ENCODE measurements at places on chromosomes 16 and 17.

GRCh38 chr17:82822281-82822680 is 17.5 kb downstream of the ZNF750 start:
- no peak for DNase-seq

- no peak for DNase-seq
These were observed 70.3 kb downstream of the YPEL2 start for GRCh38 chr17:59401725-59402124.

DNA sequence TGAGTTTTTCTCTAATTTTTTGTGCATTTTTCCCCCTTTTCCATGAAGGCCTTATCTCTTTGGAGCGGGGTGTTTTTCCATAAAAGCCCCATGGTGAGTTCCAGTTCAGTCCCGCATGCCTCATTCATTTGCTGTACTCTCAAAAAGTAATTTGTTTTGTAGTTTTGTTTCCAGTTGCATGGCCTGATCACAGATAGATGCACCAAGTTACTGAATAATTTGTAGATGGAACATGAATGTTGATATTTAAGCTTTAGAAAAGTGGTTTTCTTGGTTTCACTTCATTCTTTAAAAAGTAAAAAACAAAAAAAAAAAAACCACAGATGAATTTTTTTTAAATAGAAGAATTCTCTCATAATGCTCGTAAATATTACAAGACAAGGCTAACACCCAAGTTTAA is 349.2 kb downstream of the BCAS3 start:
- no peak for DNase-seq

DNA sequence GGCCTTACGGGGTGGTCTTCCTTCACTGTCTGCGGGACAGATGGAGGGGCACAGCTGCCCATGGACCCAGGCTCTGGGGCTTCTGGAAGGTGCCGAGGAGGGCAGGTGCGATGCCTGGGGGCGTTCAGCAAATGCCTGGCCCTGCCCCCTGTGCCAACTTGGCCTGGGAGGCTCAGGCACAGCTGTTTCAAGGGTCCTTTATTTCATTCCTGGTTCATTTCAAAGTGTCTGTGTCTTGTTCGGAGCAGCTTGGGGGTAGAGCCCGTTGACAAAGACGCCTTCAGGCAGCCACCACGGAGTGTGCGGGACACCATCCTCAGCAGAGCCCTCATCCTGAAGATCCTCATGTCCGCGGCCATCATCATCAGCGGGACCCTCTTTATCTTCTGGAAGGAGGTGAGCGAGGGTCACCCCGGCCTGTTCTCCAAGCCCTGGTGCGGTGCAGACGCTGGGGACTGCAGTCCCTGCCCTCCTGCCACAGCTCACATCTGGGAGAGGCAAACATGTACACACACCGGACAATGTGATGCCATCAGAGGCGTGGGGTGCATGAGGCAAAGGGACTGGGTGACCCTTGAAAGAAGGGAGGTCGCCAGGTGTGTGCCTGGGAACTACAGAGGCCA is 43.9 kb downstream of the MEAK7 start:
- no peak for DNase-seq
